ENCODE measurements at places on chromosomes 16 and 17.

DNA sequence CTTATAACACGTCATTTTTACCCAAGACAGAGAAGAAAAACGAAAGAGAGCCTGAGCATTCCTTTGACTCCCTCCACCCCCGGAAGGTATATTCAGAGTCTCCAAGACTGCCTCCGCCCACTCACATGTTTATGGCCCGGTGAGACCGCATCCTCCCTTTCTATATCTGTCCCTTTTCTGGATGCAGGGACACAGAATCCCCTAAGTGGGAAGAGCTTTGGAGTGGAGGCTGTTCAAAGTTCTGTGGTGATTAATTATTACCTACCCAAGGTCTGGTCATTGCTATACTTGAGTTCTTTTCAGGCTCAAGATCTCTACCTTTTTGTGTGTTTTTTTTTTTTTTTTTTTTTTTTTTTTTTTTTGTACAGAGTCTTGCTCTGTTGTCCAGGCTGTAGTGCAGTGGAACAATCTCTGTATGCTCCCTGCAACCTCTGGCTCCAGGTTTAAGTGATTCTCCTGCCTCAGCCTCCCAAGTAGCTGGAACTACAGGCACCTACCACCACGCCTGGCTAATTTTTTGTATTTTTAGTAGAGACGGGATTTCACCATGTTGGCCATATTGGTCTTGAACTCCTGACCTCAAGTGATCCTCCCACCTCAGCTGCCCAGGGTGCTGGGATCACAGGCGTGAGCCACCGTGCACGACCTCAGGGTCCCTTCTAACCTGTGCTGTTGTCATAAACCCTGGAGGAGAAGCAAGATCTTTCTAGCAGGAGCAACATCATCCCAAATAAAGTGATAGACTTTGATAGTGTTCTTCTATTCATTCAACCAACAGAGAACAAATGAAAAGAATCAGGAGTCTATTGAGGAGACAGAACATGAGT, 407.1 kb downstream of the WWOX start:
- no peak for DNase-seq

DNA sequence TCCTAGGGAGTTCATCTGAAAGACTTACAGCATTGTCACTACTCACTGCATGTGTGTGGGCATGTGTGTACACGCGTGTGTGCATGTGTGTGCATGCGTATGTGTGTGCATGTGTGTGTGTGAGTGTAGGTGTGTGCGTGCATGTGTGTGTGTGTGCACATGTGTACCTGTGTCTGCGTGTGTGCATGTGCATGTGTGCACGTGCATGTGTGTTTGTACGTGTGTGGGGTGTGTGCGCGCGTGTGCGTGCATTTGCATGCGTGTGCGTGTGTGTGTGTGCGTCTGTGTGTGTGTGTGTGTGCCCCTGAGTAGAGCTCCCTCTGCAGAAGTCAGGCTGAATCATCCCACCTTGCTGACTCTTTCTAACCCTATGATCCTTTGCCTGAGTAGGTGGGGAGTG, 114.8 kb upstream of the RBFOX1 start:
- DNase-seq, result no peak

DNA sequence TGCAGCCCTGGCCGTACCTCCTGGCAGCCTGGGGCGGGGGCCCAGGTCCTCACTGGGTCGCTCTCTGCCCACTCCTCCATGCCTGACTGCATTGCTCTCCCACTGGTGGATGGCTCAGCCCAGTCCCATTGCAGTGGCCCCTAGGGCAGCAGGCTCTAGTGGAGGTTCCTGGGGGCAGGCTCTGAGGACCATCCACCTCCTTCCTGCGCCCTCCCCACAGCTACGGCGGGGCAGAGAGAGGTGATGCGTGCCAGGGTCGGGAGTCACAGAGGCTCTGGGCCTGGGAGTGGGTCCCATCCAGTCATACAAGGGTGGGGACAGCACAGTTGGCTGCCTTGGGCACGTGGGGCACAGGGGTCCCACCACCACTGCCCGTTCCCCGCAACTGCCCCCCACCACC, 44.0 kb upstream of the CLEC19A start:
- no peak for DNase-seq

DNA sequence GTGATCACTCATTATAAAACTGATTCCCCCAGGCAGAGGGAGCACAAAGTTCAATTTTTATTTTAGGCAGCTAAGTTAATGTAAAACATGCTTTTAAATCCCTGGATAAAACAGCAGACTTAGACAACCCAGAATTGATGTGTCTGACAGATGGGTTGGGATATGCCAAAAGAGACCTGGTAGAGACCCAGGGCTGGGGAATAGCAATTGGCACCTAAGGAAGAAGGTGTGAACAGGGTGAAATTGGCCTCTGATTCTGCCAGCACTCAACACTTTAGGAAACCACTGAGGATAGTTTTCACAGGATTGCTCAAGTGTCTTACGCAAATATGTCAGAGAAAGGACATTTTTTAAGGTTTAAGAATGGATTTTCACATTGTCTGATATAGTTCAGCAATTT, 938.2 kb upstream of the CDH8 start:
- no peak for DNase-seq

DNA sequence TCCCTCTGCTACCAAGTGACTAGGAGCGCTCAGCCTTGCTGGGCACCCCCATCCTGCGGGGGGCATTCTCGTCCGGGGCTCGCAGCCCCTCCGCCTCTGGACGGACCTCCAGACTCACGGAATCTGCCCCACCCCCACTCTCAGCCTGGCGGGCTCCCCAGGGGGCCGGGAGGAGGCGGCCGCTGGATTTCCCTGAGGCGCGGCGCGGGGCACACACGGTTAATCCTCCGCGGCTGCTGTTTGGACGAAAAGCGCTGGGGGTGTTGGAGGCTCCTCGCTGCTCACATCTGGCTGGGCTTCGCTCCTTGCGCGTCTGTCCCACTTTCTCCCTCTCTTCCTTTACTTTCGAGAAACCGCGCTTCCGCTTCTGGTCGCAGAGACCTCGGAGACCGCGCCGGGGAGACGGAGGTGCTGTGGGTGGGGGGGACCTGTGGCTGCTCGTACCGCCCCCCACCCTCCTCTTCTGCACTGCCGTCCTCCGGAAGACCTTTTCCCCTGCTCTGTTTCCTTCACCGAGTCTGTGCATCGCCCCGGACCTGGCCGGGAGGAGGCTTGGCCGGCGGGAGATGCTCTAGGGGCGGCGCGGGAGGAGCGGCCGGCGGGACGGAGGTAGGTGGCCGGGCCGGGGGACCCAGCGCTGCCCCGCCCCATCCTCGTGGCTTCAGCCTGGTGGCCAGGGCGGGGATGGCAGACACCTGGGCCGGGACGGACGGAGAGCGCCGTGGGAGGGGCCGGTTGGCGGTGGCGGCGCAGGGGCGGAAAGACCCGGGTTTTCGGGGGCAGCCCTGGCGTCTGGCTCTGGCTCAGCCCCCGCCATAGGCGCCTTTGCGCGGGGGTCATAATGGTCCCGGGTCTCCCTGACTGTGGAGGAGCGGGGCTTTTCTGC, at the start of gene C1QTNF1:
Gene C1QTNF1 (plus strand): TSS at position 284 of the 886 bp plus-strand sequence. CDS start 19,800 bp downstream, outside the sequence.
- no peak for DNase-seq

GRCh38 chr17:63354256-63354655, 91.8 kb downstream of the CYB561 start:
- DNase-seq, result no peak

- no peak for DNase-seq
Observed at GRCh38 chr17:28372945-28373274, 1.4 kb downstream of the SARM1 start.

DNA sequence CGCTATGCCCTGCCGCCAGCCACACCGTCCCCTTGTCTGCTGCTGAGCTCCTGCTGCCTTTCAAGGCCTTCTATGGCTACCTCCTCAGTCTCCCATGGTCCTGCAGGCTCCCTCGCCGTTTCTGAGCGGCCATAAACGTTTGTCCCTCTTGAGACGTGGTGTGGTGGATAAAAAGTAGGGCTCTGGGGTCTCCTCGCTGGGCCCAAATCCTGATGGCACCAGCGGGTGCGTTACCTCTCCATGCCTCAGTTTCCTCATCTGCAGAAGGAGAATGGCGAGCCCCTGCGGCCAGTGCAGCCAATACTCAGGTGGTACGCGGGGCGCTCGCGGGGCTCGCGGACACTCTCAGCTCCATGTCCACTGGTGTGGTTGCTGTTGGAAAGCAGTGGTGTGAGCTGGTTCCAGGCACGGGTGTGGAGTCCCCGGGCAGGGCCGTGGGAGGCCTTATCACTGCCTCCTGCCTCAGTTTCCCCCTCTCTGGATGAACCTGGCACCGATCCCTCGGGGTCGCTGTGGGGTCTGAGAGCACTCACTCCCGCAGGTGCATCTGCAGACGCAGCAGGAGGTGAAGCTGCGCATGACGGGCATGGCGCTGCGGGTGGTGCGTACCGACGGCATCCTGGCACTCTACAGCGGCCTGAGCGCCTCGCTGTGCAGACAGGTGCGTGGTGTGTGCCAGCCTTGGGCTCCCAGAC, 2.5 kb downstream of the SLC25A10 start:
- DNase-seq, result no peak

DNA sequence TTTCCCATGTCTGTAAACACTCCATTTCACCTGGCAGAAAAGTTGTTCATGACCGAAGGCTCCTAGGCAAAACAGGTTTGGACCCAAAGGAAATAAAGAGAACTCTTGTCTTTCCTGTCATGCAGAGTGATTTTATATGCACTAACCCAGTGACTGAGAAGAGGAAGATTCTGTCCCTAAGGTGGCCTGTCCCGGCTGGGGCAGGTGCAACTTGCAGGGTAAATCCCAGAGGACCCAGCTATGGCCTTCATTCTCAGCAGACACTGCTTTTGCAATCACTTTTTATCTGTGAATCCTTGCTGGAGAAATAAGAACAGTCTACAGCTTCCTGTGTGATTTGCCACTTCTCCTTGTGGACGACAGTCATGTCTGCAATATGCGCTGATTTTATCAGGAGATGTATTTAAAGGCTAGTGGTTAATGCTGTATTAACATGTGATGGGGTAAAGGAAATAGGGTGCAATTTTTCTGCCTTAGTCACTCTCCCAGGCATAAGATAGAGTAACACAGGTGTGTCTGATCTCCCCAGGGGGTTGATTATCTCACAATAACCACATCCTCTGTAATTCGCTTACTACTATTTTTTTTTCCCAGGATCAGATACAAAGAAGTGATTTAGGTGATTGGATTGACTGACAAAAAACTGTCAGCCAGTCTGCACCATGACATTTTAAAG, 696.8 kb upstream of the SOX9 start:
- no peak for DNase-seq

GRCh38 chr16:20372701-20373100, 20.2 kb upstream of the UMOD start:
- DNase-seq, result no peak

DNA sequence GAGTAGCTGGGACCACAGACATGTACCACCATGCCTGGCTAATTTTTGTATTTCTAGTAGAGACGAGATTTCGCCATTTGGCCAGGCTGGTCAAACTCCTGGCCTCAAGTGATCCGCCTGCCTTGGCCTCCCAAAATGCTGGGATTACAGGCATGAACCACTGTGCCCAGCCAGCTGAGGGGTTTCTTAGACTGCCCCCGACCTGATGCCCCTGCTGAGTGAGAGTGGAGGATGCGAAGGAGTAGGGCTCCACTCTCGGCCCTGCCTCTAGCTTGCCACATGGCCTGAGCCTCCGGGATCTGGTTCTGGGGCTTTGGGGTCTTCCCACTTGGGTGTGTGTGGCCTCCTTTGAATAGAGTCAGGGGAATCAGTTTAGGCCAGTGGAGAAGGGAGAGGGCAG, 11.0 kb downstream of the GPR179 start:
- DNase-seq, result no peak

DNA sequence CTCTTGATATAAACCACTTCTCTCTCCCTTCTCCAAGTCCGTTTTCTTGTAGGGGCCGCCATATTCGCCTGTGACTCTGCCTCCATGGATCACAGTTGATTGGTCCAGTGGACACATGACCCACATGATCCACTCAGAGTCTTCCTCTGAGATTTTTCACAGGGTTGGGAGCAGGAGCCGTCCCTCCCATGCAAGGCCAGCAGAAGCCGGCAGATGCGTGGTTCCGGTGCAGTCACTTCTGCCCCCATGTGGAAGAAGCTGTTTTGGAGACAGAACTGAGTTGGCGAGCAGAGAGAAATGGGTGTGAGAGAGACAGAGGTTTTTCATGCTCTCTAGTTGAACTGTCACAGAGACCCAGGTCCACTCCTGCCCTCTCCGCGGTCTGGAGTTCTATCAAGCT, 83.3 kb downstream of the C16orf95 start:
- no peak for DNase-seq

GRCh38 chr16:81687131-81687456, 92.0 kb upstream of the PLCG2 start:
- no peak for DNase-seq

- DNase-seq, result no peak
Observed at GRCh38 chr17:28725660-28726225, 290 bp downstream of the TLCD1 start.

DNA sequence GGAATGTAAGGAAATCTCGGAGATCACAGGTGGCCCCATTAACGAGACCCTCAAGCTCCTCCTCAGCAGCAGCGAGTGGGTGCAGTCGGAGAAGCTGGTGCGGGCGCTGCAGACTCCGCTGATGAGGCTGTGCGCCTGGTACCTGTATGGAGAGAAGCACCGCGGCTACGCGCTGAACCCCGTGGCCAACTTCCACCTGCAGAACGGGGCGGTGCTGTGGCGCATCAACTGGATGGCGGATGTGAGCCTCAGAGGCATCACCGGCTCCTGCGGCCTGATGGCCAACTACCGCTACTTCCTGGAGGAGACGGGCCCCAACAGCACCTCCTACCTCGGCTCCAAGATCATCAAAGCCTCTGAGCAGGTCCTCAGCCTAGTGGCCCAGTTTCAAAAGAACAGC, 16.2 kb downstream of the MLYCD start:
- DNase-seq, result no peak

- DNase-seq, result no peak
Observed at GRCh38 chr17:2388020-2388682, 12.7 kb downstream of the MNT start.

DNA sequence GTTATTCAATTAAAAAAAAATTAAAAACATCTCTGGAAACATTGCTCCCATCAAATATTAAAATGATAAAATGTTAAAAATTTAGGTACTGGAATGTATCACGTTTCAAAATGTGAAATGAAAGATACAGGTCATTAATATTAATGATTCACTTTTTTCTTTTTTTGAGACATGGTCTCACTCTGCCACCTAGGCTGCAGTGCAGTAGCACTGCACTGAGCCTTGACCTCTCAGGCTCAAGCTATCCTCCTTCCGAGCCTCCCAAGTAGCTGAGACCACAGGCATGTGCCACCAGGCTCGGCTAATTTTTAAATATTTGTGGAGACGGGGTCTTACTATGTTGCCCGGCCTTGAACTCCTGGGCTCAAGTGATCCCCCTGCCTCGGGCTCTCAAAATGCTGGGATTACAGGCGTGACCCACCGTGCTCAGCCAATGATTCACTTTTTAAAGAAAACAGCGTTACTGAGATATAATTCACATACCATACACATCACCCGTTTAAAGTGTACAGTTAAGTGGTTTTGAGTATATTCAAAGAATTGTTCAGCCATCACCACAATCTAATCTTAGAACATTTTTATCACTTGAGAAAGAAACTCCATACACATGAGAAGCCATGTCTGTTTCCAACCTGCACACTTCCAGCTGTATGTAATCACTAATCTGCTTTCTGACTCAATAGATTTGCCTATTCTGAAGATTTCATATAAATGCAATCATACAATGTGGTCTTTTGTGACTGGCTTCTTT, 19.1 kb upstream of the NETO2 start:
- no peak for DNase-seq
